ENCODE measurements at places on chromosomes 3 and 15. TPM values are rescaled to one million over a fixed set of nuclear protein-coding genes. Genes with fewer than 3 reads are reported as not detected.

TEX9 gene
- total RNA-seq: 1.4 TPM

GRCh38 chr15:38699633-38700230 lies 135.1 kb upstream of the RASGRP1 start:
- DNase-seq: peak; percentile 65

NOX5 gene
- not detected for total RNA-seq

DNA sequence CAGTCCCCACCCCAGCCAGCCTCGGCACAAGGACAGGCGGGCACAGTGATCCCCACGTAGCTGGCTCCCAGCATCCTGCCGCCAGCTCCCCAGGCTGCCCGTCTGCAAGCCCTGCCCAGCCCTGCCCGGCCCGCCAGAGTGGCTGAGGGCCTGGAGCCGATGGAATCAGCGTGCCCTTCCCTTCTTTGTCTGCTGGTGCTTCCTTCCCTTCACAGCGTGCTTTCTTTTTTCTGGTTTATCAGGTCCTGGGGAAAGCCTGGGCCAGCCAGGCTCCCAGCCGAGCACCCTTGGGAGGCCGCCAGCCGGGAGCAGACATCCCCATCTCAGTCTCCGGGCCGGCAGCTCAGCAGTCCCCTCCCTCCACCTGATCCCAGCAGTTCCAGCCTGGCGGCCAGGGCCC lies 54.7 kb upstream of the SMAD6 start:
- DNase-seq: no peak

- peak; percentile 33 for DNase-seq
Observed at GRCh38 chr3:57892423-57892822, 115.8 kb upstream of the FLNB start.

NPAP1 gene
- not detected for total RNA-seq

GRCh38 chr3:149276619-149277018 lies 55.0 kb upstream of the CP start:
- no peak for DNase-seq

DNA sequence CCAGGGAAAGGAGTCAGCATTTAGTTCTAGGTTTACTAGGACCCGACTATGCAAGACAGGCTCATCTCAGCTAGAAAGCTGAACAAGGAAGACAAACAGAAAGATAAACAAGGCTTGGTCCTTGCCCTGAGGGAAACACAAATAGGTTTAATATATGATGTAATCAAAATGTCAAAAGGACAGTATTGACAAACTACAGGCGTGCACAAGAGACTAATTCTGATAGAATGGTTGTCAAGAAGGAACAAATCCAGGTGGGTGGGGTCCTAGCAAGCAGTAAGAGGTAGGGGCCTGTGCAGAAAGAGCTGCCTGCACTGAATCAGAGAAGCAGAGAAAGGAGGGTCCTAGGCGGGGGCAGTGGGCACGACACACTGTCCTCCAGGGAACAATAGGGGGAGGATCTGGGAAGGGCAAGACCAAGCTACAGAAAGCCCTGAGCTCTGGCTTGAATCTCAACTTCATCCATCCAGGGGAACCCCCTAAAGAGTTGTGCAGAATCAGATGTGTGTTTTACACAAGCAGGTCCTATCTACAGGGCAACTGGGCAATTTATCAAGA lies 23.4 kb downstream of the RFTN1 start:
- DNase-seq: no peak

DNA sequence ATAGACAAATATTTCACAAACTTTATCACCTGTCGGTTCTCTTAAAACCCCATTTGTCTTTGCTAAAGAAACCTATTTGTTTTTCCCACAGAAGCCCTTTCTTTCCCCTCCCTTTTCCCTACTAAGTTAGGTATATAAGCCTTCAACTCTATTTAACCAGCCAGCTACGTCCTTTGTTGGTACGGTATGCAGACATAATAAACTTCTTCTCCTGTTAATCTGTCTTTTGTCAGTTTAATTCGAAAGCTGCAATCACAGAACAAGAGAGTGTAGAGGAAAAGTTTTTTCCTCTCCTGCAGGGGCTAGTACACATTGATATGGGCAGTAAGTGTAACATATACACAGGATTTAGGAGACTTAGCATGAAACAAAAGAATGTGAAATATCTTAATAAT lies 21.9 kb upstream of the C15orf39 start:
- DNase-seq: no peak

PLS1 gene
- total RNA-seq: 1.7 TPM

DNA sequence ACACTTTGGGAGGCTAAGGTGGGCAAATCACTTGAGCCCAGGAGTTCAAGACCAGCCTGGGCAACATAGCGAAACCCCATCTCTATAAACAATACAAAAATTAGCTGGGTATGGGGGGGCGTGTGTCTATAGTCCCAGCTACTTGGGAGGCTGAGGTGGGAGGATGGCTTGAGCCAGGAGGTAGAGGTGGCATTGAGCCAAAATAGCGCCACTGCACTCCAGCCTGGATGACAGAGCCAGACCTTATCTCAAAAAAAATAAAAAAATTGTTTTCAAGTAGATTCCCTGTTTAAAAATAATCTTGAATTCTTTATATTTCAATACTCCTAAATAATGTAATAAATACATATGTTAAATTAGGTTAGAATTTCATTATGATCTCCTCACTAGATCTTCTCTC lies 9.8 kb downstream of the HMCES start:
- no peak for DNase-seq

RHOV gene
- total RNA-seq: not detected

SKOR1 gene
- total RNA-seq: not detected

GRCh38 chr3:168342946-168343850 lies 247.5 kb upstream of the GOLIM4 start:
- no peak for DNase-seq

DNA sequence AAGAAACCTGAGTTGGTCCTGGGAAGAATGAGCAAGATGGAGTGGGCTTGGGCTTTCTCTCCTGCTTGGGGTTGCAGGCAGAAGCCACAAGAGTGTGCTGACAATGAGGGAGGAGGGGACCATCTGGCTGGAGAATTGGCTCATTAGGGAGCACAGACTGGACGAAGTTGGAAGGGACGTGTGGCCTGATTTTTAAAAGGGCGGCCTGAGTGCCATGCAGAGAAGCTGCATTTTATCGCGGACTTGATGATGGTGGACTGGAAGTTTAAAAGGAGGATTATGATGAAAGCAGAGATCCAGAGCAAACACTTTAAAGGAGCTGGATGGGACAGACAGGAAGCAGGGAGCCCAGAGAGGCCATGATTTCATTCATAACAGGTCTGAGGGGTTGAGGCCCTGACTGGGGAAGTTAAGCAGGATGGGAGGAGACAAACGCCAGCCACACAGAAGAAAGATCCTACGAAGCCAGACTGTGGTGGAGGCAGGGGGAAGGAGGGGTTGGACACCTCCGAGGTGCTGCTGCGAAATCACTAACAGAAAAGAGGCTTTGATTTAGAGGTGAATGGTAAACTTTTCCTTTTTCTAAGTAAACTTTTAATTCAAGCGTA lies 23.6 kb downstream of the TLNRD1 start:
- no peak for DNase-seq

CGNL1 gene
- under 0.01 TPM for total RNA-seq

FBXL2 gene
- total RNA-seq: 15.6 TPM

CCR2 gene
- not detected for total RNA-seq

- DNase-seq: no peak
Observed at GRCh38 chr3:149214702-149215101, 6.9 kb downstream of the CP start.

Data from IMR-90 (cell line).